Activated B cell treated with CpG ODN at 0.5 μM for 24 hours (primary cell): ENCODE measurements at places on chromosomes 11 and 22. TPM values are rescaled to one million over a fixed set of nuclear protein-coding genes. Genes with fewer than 3 reads are reported as not detected.

CDC42BPG gene
- total RNA-seq = 2.2 and 3.7 TPM in 2 replicates

GAL gene
- total RNA-seq = not detected in 2 replicates

HORMAD2 gene
- total RNA-seq = not detected in 2 replicates

SLC22A6 gene
- total RNA-seq = not detected in 2 replicates

GRCh38 chr11:73585834-73586575, 11.9 kb downstream of the FAM168A start:
- DNase-seq = no peak

- no peak for DNase-seq
Measured at GRCh38 chr11:78841456-78842060, 266.9 kb upstream of the NARS2 start.

DNA sequence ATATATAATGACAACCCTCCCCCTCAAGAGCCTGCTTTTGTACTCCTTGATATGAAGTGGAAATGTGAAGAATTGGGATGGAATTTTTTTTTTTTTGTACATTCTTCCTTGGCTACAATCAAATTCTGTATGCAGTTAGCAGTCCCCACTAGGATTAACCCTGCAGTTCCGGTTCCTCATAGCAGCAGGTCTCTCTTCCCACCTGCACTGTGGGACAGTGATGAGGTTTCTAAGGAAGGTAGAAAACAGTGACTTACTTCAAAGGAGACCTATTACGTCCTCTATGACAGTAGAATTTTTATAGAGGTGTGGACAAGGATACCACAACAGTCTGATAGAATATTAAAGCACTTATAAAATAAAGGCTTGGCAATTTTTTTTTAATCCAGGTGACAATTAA, 46.3 kb upstream of the ALKBH3 start:
- no peak for DNase-seq

GRCh38 chr22:19723232-19723982, at the start of gene GP1BB:
Gene GP1BB (plus strand): TSS chr22:19723539. CDS start chr22:19723570, 31 bp downstream.
- peak; percentile 40 for DNase-seq

- no peak for DNase-seq
Measured at GRCh38 chr22:22463855-22464540, 44.5 kb downstream of the ZNF280B start.

DNA sequence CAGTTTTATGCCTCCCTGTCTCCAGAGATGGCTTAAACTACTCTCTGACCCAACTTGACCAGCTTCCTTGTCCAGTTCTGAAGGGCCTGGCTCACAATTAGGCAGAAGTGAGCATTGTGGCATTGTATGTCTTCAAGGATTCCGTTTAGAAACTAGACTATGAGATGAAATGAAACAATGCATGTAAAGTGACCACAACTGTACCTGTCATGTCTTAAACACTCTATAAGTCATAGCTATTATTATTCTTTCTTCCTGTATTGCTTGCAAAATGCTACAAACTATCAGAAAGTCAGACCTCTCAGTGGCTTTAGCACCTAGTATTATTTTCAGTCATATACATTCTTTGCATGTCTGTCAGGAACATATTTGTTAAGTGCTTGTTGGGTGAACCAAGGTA, 127.9 kb upstream of the MTMR2 start:
- no peak for DNase-seq
